ENCODE measurements at places on chromosomes 1 and 21. TPM values are rescaled to one million over a fixed set of nuclear protein-coding genes. Genes with fewer than 3 reads are reported as not detected.

AMPD1 gene
- not detected for total RNA-seq

CDC20 gene
- 1.8 TPM for total RNA-seq

GRCh38 chr1:13536571-13536970, 22.8 kb upstream of the LRRC38 start:
- H3K27ac ChIP-seq: no peak overlapping the region
- no peaks in the 10 kb centered on the region for H3K27me3 ChIP-seq
- no peak for DNase-seq

DNA sequence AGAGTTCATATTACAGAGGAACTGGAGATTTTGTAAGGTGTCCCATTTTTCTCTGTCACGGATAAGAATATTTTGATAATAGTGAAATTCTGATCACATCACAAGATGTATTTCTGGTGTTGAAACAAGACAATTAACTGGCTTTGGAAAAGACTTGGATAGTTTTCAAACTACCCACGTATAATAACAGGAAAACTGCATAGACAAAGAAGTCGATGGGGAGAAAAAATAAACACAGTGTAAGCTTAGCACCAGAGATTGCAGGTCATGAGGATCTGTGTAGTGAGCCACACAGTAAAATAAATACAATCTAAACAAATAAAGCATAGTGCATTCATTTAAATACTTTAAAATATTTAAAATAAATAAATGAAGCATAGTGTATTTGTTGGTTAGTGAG, 452.3 kb upstream of the ADAMTS5 start:
- H3K27ac ChIP-seq: no peak overlapping the region
- no peak for DNase-seq
- H3K36me3 ChIP-seq: no peaks in the 10 kb centered on the region
- H3K4me1 ChIP-seq: no peaks in the 10 kb centered on the region

DNA sequence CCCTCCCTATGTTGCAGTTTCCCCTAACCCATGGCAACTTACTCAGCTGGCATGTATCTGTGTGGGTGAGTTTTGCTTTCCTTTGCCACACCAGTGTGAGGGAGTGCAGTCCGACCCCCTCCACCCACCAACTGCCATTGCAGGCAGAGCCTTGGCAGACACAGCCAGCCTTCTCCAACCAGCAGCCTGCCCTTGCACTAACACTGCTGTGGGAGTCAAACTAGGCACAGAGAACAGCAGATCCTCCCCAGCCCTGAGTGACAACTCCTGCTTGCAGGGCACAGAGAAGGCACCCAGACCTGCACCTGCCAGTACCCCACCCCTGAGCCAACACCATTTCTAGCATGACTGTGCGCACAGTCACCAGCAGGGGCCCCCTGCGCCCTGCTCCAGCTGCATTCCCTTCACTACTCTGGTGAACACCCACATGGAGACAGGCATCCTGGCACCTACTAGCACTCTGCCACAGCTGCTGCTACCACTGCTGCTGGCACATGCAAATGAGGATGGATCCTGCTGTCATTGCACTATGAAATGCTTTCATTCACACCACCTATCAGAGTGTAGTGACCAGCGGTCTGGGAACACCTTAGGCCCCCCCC, 98.4 kb downstream of the MAGI3 start:
- no peak overlapping the region for H3K27ac ChIP-seq
- no peaks in the 10 kb centered on the region for H3K36me3 ChIP-seq
- no peak for DNase-seq
- H3K27me3 ChIP-seq: no peaks in the 10 kb centered on the region

GRCh38 chr21:45557616-45558043, 15.4 kb upstream of the SLC19A1 start:
- no peak overlapping the region for H3K27ac ChIP-seq
- no peaks in the 10 kb centered on the region for H3K4me1 ChIP-seq
- H3K27me3 ChIP-seq: no peaks in the 10 kb centered on the region
- no peak for DNase-seq

SLC44A3 gene
- 23.8 TPM for total RNA-seq

GRCh38 chr1:6000444-6001288, 8.4 kb upstream of the NPHP4 start:
- no peaks in the 10 kb centered on the region for H3K27me3 ChIP-seq
- no peaks in the 10 kb centered on the region for H3K4me1 ChIP-seq
- H3K36me3 ChIP-seq: no peaks in the 10 kb centered on the region
- no peak overlapping the region for H3K27ac ChIP-seq

OR6K3 gene
- total RNA-seq: not detected

- H3K27ac ChIP-seq: peak overlapping the region; percentile 86
- peaks cover 19% of the 10 kb centered on the region for H3K4me1 ChIP-seq
- DNase-seq: no peak
- no peaks in the 10 kb centered on the region for H3K27me3 ChIP-seq
- no peaks in the 10 kb centered on the region for H3K36me3 ChIP-seq
These were observed 1.2 kb downstream of the PKN2 start for GRCh38 chr1:88685259-88685620.

A3GALT2 gene
- not detected for total RNA-seq

OR10J1 gene
- not detected for total RNA-seq

HES2 gene
- total RNA-seq: not detected

GRCh38 chr21:43864313-43864961, 586 bp upstream of the AGPAT3 start:
- H3K27ac ChIP-seq: peak overlapping the region; percentile 82
- no peaks in the 10 kb centered on the region for H3K36me3 ChIP-seq
- peak overlapping the region; percentile 80 for H3K4me3 ChIP-seq
- H3K4me1 ChIP-seq: peaks cover 28% of the 10 kb centered on the region
- DNase-seq: peak; percentile 92

GRCh38 chr1:189131576-189131975, 1346.1 kb downstream of the BRINP3 start:
- no peaks in the 10 kb centered on the region for H3K27me3 ChIP-seq
- H3K4me1 ChIP-seq: no peaks in the 10 kb centered on the region
- no peak for DNase-seq
- H3K27ac ChIP-seq: no peak overlapping the region
- H3K4me3 ChIP-seq: no peak overlapping the region
- H3K36me3 ChIP-seq: no peaks in the 10 kb centered on the region

ILDR2 gene
- total RNA-seq: 0.32 TPM

EPHA8 gene
- total RNA-seq: 0.57 TPM

DNA sequence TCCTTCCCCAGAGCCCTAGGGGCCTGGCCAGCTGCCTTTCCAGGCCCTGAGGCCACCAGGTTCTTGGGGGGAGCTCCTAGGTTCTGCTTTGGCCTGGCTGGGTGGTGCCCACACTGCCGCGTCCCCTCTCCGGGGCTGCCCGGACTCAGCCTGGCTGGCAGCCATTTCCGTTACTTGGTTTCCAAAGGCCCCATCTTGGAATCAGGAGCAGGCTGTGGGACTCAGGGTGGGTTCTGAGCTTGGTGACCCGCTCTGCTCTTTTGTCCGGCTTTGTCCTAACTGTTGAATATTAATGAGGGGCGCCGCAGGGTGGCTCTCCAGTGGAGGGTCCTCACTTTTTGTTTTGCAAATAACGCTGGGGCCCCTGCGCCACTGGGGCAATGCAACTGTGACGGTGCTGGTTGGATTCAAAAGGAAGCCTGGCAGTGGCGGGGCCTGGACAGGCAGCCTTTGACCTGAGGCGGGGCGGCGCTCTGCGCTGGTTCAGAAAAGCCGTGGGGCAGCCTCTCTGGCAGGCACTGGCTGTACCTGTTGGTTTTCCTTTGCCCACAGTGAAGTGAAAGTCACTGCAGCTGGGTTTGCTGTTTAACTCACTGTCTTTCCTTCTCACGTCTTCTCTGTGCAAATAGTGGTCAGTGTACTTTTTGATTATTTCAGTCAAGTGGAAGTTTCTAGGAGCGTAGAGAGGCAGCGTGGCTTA, 20.2 kb downstream of the SKI start:
- DNase-seq: peak; percentile 69
- no peaks in the 10 kb centered on the region for H3K36me3 ChIP-seq

PPFIA4 gene
- total RNA-seq: 0.53 TPM

DNA sequence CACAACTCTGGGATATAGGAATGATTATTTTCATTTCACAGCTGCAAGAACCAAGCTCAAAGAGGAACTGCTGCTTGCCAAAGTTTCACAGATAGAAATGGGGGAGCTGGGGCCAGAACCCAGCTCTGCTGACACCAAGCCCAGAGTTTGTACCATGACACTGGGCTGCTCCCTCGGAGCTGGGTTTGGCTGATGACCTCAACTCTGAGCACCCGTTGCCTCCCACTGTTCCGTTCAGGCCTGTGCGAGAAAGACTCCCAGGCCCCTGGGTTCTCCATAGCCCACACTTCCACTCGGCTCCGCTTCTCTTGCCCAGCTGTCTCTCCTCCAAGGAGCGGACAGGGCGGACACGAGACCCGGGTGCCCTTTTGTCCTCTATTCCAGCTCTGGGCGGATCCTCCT, 55.2 kb downstream of the NGF start:
- H3K27me3 ChIP-seq: no peaks in the 10 kb centered on the region
- no peak overlapping the region for H3K27ac ChIP-seq
- no peaks in the 10 kb centered on the region for H3K36me3 ChIP-seq
- H3K4me1 ChIP-seq: no peaks in the 10 kb centered on the region
- DNase-seq: no peak
- no peak overlapping the region for H3K4me3 ChIP-seq

DNA sequence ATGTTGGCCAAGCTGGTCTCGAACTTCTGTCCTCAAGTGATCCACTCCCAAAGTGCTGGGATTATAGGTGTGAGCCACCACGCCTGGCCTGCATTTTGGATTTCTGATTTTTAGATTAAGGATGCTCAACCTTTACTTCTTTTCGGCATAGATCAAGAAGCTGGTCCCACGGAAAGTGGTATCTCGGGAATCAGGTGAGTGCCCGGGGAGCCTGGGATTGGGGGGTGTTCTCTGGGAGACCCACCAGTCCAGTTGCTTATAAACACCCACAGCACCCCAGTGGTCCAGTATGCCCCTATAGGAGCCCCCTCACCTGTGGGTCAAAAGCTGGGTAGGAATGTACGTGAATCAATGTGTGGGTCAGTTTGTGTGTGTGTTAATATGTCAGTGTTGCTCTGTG, 3.2 kb downstream of the SH3D21 start:
- no peak for DNase-seq
- H3K27me3 ChIP-seq: no peaks in the 10 kb centered on the region
- H3K4me1 ChIP-seq: no peaks in the 10 kb centered on the region

DNA sequence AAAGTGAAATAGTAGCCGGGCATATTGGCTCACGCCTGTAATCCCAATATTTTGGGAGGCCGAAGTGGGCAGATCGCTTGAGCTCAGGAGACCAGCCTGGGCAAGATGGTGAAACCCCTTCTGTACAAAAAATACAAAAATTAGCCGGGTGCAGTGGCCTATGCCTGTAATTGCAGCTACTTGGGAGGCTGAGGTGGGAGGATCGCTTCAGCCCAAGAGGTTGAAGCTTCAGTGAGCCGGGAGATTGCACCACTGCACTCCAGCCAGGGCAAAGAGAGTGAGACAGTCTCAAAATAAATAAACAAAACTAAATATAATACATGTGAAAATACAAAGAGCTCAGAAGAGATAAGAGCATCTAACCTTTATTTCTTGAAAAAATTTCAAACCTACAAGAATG, 2.3 kb upstream of the MSTO1 start:
- H3K4me3 ChIP-seq: no peak overlapping the region
- no peaks in the 10 kb centered on the region for H3K36me3 ChIP-seq

DNA sequence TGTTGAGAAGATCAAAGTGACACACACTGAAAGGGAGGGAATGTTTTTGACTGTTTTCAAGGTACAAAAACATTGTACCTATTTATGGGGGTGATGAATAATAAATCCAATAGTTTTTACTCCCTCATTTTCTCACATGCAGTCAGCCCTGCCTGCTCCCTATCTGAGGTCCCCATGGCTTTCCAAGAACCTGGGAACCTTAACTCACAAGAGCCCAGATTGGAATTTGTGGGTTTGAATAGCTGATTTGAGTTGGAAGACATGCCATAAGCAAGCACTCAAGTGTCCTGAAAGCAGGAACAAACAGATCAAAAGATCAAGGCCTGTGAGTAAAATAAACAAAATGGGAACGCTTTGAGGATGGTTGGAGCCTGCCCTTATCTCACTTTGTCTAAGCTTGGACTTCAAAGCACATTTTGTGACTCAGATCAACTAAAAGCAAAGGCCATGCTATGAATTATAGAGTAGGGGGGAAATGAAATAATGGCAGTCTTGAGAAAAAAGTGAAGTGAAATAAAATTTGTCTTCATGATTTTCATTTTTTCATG, 136.6 kb downstream of the LYPLAL1 start:
- no peak overlapping the region for H3K4me3 ChIP-seq
- no peaks in the 10 kb centered on the region for H3K27me3 ChIP-seq
- no peak overlapping the region for H3K27ac ChIP-seq
- DNase-seq: no peak

DNA sequence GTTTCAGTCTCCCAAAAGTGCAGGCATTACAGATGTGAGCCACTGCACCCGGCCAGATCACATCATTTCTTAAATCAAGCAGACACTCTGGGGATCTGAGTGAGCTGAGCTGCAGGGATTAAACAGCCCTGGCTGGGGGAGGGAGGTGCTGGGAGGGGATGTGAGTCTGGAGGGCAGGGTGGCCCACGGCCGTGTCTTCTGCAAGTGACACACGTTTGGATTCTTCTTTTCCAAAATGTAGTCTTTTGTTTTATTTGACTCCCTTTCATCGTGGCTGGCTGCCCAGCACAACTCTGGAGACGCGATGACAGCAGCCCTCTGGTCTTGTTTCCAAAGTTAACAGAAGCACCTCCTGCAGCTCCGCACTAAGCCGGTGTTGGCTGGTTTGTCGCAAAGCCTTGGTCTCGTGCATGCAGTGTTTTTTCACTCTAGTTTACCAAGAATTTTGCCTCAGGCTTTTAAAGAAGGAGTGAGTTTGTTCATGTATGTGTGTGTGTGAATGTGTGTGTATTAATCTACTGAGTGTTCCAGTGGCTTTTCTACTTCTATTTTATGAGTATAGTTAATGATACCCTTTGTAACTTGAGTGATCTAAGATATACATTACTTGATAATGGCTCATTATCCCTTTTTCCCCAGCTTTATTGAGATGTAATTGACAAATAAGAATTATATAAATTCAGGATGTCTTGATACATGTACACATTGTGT, 2.8 kb upstream of the KRTAP10-5 start:
- no peaks in the 10 kb centered on the region for H3K4me1 ChIP-seq
- H3K27ac ChIP-seq: no peak overlapping the region
- peaks cover 11% of the 10 kb centered on the region for H3K27me3 ChIP-seq
- H3K4me3 ChIP-seq: no peak overlapping the region
- DNase-seq: no peak
- H3K36me3 ChIP-seq: no peaks in the 10 kb centered on the region

DNA sequence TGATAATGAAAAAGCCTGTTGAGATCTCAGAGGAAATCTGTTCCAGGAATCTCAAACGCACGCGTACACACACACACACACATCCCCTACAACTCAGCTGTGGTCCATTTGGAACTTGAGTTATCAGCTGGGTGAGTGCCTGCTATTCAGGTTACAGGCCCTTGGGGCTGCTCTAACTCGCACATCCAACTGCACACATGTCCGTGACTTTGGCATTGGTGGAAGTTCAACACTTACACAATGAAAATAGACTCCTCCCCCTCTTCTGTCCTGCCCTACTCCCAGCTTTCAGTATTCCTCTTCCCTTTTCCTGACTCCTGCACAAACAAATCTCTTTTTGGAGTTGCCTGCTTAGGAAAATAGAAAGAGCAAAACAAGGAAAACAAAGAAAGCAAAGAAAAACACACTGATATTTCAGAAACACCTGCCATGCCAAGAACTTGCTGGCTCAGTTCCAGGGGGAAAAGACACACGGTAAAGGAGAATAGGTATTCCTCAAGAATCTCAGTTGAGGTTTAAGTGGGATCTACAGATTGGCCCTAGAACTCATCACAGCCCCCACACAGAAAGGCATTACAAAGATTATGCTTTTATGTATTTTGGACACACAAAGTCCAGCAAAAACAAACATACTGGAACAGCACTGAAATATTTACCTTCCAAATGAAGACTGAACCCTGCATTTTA, 140.9 kb downstream of the TGFBR3 start:
- no peak overlapping the region for H3K27ac ChIP-seq
- H3K4me1 ChIP-seq: peaks cover 37% of the 10 kb centered on the region
- peak; percentile 39 for DNase-seq
- no peak overlapping the region for H3K4me3 ChIP-seq
- no peaks in the 10 kb centered on the region for H3K27me3 ChIP-seq
- H3K36me3 ChIP-seq: no peaks in the 10 kb centered on the region

FNBP1L gene
- total RNA-seq: 13.3 TPM
